ENCODE measurements at places on chromosomes 1 and 21.

GRCh38 chr1:76854255-76854654, 13.0 kb upstream of the ST6GALNAC5 start:
- no peak for DNase-seq

DNA sequence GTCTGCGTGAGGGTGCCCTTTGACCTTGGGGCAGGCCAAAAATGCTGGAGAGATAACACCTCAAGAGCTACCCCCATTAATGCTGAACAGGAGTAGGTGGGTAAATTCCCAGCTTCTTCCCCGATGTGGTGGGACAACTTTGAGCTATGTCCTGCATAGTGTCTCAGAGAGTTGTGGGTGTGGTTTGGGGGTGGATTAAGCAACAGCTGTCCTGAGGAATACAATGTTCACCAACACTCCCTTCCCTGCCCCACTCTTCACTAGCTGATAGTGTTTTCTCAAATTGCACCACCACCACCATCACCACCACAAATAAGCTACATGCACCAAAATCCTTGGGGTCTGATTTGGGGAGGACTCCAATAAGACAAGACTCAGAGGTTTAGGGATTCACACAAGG, 258.4 kb downstream of the HLX start:
- no peak for DNase-seq

DNA sequence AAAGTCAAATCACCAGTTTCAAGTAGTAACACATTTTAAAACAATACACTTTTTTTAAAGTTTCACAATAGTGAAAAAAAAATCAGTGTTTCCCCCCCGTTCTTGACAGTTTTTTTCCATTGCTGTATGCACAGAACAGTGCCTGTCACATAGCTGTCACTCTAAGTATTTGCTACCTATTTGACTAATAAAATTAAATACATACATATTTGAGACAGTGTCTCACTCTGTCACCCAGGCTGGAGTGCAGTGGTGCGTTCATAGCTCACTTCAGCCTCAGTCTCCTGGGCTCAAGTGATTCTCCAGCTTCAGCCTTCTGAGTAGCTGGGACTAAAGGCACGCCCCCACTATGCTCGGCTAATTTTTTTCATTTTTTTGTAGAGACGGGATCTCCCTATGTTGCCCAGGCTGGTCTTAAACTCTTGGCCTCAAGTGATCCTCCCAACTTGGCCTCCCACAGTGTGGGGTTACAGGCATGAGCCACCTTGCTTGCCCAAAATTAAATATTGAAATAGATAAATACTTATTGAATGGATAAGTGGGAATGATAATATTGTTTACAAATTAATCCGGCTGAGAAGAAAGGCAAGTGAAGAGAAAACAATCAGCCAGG, 12.6 kb upstream of the RHBG start:
- DNase-seq: no peak

GRCh38 chr1:92838519-92838918, 6.7 kb downstream of the RPL5 start:
- DNase-seq: no peak

- DNase-seq: no peak
These were observed 292.8 kb upstream of the VAMP3 start for GRCh38 chr1:7478142-7478790.

DNA sequence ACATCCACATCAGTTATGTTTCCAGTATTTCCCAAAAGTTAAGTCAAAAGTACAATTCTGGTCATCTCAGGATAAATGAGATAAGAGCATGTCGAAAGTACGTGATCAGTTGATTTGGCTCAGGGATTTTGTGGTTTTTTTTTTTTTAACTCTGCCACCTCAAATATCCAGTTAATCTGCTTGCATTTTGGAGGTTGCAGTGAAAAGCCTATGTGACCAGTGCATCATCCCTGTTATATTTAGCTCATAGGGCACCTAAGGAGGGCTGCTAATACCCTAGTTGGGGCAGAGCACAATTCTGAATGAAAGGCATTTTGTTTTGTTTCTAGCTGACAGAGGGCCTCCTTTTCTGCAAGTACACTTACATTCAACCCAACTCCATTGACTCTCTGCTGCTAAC, 31.7 kb upstream of the RGS16 start:
- no peak for DNase-seq

- DNase-seq: no peak
These were observed 27.5 kb downstream of the RGS8 start for GRCh38 chr1:182656842-182657397.

DNA sequence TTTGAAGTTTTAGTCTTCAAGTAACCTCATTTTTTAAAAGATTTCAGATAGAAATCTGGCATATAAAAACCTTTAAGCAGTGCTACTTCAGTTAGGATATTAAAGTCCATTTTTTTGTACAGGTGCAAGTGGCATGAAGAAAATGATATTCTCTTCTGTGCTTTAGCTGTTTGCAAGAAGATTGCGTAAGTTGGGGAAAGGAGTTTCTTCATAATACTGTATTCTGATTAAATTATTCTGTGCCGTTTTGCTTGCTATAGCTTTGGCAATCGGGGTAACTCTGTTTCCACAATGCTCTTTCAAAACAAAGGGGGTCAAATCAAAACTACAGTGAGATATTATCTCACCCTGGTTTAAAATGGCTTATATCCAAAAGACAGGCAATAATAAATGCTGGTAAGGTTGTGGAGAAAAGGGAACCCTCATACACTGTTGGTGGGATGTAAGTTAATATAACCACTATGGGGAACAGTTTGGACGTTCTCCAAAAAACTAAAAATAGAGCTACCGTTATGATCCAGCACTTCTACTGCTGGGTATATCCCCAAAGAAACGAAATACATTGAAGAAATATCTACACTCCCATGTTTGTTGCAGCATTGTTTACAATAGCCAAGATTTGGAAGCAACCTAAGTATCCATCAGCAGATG, 27.1 kb downstream of the MAEL start:
- DNase-seq: peak; percentile 3

DNA sequence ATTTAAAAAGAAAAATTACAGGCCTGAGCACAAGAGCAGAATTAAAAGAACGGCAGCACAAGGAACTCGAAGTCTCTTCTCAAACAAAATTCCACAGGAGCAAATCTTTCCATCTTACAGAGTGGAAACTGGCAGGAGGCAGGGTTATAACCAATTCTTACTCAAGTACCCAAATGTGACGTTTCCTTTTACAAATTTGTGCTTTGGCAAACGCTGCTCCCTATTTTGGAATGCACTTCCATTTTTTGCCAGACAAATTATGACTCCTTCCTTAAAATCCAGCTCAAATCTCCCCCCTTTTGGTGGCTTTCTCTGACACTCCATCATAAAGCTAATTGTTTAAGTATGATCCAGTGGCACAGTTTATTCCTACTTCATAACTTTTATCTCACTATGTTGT, 7.8 kb downstream of the ERI3 start:
- peak; percentile 29 for DNase-seq

DNA sequence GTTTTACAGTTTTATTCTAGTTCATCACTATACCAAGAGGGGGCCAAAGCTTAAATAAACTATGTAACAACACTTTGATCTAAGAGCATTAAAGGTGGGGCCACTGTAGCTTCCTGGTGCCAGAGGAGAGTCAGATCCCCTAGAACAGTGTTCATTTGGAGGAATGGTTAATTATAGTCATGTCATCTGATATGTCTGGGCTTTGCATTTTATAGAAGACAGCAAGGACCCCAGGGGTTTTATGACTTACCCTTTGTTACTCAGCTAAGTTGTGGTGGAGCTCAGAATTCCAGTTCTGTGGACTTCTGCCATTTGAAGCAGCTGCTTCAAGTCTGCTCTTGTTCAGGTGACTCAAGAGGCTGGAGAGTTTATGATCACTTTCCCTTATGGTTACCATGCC, 16.7 kb downstream of the KDM4A start:
- no peak for DNase-seq

DNA sequence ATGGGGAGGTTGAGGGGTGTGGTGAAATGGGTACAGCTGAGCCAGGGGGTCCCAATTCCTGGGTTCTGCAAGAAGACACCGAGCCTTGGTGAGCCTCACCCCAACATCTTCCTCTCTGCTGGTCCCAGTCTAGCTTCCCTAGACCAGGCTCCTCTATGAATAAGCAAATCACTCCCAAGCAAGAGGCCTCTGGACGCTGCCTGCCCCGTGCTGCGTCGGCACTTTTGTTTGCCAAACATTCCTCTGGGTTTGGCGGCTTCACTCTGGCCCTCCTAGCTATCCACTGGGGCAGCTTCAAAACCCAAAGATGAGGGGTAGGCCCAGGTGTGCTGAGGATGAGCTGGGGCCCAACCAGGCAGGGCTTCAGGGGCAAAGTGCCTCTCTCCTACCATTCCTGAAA, 137.1 kb upstream of the CD34 start:
- no peak for DNase-seq

GRCh38 chr1:15945011-15945831, 30.7 kb downstream of the ZBTB17 start:
- DNase-seq: no peak

DNA sequence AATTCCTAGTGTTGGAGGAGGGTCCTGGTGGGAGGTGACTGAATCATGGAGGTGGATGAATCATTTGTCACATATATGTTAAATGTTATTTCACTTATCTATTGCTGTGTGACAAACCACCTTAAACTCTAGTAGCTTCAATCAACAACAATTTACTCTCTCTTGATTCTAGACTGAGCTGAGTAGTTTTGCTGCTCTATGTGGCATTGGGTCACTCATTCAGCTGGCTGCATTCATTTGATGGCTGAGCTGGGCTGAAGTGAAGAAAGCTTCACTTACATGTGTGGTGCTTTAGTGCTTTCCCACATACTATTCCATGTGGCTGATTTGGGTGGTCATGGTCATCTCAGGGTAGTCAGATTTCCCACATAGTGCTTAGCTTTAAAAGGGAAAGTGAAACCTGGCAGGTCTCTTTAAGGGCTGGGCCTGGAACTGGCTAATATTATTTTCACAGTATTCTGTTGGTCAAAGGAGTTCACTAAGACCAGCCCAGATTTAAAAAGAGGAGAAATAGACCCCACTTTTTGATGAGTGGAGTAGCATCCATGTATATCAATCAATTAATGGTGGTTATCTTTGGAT, 10.5 kb downstream of the DNAH14 start:
- DNase-seq: no peak

DNA sequence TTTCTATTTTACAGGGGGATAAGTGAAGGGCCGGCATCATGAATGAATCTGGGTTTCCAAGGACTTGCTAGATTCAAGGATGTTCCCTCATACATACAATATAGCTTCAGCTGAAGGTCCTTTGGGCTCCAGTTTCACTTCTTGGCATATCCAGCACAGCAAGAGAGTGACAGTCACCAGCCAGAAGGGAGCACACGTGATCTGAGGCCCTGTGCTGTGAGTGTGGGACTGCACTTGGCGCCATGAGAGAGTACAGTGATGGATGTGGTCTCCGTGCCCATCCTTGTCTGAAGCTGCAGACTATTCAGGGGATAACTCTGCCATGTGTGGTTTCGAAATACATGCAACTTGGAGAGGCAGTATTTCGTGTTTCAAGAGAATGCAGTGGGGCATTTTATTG, 159.7 kb upstream of the DSCAM start:
- no peak for DNase-seq

- DNase-seq: no peak
These were observed 946.7 kb upstream of the B3GALT2 start for GRCh38 chr1:194133152-194133551.

DNA sequence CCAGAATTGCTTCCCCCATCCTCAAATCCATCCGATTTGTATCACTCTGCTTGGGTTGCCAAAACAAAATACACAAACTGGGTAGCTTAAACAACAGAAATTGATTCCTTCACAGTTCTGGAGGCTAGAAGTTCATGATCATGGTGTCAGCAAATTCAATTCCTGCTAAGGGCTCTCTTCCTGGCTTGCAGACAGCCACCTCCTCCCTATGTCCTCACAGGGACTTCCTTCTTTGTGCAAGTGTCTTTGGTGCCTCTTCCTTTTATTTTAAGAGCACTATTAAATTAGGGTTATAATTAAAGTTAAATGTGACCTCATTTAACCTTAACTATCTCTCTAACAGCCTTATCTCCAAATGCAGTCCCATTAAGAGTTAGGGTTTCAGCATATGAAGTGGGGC, 112.8 kb downstream of the PLPP3 start:
- no peak for DNase-seq

DNA sequence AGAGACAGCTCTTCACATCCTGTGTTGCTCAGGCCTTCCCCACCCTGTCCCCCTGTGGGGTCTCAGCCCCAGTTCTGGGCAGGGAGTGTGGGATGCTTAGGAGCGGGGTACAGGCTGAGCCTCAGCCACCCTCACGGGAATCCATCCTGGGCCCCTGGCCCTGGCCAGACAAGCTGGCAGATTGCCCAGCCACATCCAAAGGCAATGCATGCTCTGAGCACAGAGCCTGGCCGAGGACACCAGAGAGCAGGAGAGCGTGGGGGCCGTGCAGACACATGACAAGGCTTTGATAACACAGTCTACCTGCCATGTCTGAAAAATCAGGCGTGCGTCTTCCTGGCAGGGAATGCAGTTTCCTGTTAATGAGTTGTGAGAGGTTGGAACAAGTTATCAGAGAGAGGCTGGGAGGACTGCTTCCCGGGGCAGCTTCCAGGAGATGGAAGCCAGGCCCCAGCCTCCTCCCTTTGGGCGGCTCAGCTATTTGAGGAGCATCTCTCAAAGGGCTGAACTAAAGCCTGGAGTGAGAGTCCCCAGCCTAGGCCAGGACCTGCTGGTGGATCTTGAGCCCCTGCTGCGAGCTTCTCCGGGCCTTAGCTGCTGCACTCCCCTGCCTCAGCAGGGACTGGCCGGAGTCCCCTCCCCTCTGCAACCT, 72.2 kb upstream of the SELENON start:
- peak; percentile 50 for DNase-seq

DNA sequence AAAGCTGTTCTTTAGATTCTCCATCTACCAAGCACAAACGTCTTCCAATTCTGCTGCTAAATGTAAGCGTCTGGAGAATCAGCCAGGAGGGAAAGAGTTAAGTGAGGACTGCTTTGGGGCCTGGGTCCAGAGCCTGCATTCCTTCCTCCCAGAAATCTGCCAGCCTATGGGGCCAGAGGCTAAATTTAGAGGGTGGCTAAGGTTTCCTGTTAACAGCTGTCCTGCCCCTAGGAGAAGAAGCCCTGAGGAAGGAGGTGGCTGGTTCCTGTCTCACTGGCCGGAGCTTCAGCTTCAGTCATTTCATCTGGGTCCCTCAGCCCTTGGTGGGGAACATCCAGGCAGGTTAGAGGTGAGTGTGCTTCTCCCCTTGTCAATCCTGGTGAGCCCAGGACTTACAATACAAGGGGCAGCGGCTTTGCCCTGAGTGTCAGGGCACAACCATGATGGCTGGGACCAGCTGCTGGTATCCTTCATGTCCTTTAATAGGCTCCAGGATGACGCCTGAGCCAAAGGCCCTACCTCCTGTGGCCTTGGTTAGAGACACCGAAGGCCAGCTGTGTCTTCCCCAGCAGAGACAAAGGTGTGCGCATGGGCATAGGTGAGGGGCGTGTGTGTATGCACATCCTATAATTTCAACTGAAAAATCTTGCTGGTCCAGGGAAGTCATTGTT, at the start of gene STYXL2:
Gene STYXL2, plus strand, starts transcription at position 230 of the 671 bp plus-strand sequence. CDS start 775 bp downstream, outside the sequence.
- DNase-seq: no peak

GRCh38 chr1:29410476-29410875, 174.2 kb downstream of the PTPRU start:
- no peak for DNase-seq
